ENCODE measurements at places on chromosomes 6 and 20.

DNA sequence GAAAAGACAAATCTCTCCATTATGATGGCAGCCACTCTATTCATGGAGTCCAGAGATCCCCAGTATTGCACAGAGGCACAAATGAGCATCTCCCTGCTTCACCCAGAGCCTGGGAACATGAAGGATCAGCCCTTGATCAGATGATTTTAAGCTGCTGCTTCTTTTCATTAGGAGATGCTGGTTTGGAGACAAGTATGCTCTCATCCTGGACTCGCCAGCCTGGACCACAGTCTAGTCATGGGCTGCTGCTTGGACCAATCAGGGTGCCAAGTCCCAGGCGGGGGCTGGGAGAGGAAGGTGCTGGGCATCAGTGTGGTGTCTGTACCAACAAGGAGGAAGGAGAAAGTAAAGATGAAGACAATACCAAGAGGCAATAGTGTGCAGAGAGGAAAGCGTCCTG, 195.7 kb upstream of the FOXQ1 start:
- DNase-seq: no peak

- no peak for DNase-seq
Observed at GRCh38 chr20:9930142-9930541, 91.3 kb upstream of the PAK5 start.

GRCh38 chr20:17799575-17800227, 99.9 kb downstream of the BANF2 start:
- no peak for DNase-seq

GRCh38 chr6:109237077-109237985, 142.0 kb downstream of the CEP57L1 start:
- DNase-seq: no peak

DNA sequence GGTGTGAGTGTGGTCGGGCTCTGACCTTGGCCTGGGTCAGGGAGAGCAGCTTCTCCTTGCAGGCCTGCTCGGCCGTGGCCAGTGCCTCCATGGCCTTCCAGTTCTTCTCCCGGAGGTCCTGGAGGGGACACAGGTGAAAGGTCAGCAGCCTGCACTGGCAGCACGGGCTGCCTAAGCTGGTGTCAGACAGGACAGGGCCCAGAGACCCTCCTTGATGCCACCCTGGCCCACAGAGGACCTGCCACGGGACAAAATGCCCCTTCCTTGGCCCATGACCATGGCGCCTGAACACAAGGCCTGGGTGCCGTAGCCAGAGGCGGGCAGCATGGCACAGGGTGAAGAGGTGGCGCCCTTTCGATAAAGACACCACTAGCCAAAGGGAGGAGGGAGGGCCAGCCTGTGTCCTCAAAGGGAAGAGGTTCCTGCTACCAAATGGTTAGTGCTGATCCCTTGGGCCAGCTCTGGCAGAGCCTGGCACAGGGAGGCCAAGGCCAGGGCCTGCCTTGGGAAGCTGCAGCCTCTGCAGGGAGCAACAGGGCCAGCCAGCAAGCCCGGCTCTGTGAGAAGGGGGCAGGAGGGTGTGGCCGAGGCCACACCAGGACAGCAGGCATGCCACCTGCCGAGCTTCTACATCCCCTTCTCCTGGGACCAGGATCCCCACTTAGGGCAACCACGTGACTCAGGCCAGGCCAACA, 54.8 kb downstream of the DSTN start:
- DNase-seq: no peak

DNA sequence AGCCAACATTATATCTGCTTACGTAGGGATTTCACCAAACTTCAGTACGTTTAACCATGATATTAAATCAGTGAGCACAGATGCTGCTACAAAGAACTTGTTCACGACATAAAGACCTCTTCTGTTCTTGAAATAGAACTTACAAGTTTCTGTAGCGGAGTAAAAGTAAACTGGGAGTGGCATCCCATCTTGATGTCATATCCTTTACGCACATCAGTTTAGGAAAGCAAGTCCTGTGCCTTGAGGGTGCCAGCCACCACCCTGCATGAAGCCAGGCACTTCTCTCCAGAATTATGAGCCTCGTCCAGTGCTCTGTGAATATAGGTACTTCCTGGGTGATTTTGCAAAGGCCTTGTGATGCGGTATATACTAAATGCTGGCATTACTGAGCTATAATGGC, 122.6 kb downstream of the BTBD3 start:
- no peak for DNase-seq

DNA sequence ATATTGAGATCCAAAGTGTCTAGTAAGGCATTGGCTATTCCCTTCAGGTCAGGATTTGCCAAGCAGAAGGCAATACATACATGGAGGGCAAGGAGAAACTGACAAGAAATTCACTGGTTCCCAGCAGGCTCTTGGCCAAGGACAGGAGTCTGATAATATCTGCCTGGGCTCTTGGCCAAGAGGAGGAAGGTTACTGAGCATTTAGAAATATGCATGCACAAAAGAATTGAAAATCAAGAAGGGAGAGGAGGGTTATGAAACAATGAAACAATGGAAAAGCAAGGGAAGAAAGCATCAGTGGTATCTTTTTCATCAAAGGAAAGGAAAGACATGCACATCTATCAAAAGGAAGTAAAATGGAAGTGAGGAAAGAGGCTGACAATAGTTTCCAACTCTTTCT, 42.4 kb downstream of the ARHGAP18 start:
- no peak for DNase-seq

GRCh38 chr6:151070631-151071051, 169.1 kb upstream of the AKAP12 start:
- no peak for DNase-seq

- peak; percentile 92 for DNase-seq
Observed at GRCh38 chr20:45611054-45611453, 18.5 kb upstream of the WFDC10A start.

DNA sequence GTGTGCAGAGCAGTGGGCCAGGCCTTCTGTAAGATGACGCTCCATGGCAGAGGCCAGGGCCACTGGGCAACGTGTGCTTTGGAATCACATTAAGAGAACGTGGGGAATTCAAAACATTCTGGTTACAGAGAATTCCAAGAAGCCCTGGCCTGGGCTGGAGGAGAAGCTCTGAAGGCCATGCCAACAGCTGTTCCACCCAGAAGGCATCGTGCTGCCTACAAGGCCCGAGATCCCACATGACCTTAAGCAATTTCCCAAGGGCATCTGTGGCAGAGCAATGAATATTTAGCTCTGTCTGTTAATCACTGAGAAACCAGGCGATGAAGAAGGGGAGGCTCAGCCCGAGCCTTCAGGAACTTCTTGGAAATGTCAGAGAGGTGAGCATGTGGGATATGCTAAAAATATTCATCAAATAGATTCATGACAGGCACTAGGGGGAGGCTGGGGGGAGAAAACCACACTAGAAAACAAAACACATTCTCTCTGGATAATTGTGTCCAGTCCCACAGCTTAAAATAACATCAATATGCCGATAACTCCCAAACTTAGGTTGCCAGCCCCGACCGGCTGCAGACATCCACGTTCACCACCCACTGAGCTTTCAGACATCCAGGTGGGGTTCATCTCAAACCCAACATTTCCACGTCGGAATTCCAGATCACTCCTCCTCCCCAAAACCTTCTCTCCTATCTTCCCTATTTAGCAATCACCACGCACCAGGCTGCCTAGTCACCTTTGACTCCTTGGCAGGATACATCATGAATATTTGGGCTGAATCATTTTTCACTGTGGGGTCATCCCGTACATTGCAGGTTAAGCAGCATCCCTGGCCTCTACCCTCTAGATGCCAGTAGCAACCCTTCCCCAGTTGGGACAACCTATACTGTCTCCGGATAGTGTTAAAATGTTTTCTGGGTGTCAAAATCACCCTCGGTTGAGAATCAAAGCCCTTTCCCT, 6.6 kb downstream of the SULF2 start:
- no peak for DNase-seq

GRCh38 chr6:128380891-128381290, 139.5 kb downstream of the PTPRK start:
- no peak for DNase-seq

GRCh38 chr6:117956386-117956785, 49.3 kb downstream of the SLC35F1 start:
- DNase-seq: no peak

DNA sequence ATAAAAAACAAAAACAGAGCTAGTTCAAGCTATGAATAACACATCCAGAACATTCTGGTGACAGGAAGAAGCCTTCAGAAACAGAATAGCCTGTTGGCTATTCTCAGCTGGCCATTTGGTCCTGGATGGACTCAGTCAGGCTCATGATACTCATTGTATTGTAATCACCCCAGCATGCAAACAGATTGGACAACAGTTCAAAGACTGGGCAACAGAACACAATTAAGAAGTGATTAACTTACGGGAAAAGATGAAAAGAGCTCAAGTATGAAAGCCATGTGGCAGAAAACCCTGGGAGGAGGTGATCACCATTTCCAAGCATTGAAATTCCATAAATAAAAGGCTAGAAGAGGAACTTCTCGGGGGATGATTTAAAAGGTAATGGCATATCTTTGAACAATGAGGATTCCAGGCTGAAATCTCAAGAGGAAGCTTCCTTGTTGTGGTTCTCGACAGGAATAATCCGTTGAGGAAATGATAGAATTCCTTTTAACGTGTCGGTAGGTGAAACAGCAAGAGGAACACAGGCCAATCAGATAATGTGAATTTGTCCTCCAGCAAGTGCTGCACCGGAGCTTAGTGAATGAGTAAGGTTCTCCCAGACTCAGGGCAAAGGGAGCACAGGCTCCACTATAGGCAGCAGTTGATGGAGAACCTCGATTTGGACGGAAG, 172.4 kb downstream of the BCAS1 start:
- no peak for DNase-seq

DNA sequence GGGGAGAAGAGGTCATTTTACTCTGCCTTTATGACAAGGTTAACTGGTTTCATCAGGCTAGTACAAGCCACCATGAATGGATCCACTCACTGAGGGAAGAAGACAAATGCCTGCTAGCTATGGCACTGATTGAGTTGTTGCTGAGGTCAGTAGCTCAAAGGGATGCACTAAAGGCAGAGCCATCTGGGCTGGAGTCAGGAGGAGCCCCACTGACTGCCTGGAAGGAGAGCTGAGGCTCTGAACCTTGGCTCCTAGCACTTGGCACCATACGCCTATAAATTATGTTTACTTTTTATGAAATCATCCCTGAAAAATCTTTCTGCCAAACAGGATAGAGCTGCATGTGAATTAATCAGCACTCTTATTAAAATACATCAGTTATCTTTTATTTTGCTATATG, 104.6 kb downstream of the DTD1 start:
- no peak for DNase-seq

- no peak for DNase-seq
Observed at GRCh38 chr6:27312950-27313271, 838 bp upstream of the POM121L2 start.

- no peak for DNase-seq
Observed at GRCh38 chr6:113406048-113406695, 451.0 kb upstream of the MARCKS start.

GRCh38 chr6:137823826-137824555, 43.1 kb upstream of the TNFAIP3 start:
- no peak for DNase-seq

DNA sequence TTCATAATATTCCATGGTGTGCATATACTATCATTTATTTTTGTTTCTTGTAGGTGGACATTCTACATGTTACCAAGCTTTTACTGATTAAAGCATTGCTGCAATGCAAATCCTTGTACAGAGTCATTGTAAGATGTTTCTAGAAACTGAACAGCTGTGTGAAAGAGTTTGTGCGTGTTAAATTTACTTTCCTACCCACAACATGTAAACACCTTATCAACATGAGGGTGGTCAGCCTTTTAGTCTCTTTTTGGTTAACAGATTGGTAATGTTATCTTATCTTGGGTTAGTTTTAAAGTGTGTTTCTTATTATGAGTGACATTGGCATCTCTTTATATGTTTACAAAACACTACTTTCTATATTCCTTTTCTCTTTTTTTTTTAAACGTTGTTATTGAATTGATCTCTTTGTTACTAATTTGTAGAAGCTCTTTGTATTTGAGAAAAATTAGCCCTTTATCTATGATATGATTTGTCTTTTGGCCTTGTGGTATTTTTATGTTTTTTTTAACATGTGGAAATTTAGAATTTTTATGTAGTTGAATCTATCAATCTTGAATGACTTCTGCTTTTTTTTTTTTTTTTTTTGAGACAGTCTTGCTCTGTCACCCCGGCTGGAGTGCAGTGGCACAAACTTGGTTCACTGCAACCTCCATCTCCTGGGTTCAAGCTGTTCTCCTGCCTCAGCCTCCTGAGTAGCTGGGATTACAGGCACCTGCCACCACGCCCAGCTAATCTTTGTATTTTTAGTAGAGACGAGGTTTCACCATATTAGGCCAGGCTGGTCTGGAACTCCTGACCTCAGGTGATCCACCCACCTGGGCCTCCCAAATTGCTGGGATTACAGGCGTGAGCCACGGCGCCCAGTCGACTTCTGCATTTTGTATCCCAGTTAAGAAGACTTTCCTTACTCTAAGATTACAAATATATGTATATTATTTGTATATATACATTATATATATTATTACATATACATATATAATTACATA, 112.1 kb downstream of the TCP11 start:
- no peak for DNase-seq

GRCh38 chr6:140434761-140435160, 1060.3 kb upstream of the CITED2 start:
- DNase-seq: no peak

GRCh38 chr20:23021541-23021940, 13.6 kb upstream of the SSTR4 start:
- DNase-seq: no peak

- no peak for DNase-seq
Observed at GRCh38 chr6:110342759-110343158, 15.4 kb downstream of the METTL24 start.

DNA sequence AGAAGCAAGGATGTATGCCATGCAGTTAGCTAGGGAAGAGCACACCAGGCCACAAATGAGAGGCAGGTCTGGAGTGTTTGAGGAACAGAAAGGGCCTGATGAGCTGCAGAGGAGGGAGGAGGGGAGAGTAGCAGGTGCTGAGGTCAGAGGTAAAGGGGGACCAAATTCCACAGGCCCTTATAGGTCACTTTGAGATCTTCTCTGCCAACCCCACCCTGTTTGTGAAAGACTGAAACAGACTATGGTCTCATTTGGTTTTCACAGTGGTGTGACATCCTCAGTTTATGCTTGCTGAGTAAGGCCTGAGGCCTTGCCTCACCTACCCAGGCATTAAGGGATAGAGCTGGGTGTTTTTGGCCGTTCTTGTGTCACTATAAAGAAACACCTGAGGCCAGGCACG, 187.7 kb upstream of the MYLIP start:
- DNase-seq: no peak

- DNase-seq: peak; percentile 59
Observed at GRCh38 chr20:20549267-20549612, 163.2 kb downstream of the RALGAPA2 start.
